ENCODE measurements at places on chromosomes 2 and 18.

GRCh38 chr2:190882411-190882766, 1.8 kb downstream of the GLS start:
- DNase-seq: no peak

DNA sequence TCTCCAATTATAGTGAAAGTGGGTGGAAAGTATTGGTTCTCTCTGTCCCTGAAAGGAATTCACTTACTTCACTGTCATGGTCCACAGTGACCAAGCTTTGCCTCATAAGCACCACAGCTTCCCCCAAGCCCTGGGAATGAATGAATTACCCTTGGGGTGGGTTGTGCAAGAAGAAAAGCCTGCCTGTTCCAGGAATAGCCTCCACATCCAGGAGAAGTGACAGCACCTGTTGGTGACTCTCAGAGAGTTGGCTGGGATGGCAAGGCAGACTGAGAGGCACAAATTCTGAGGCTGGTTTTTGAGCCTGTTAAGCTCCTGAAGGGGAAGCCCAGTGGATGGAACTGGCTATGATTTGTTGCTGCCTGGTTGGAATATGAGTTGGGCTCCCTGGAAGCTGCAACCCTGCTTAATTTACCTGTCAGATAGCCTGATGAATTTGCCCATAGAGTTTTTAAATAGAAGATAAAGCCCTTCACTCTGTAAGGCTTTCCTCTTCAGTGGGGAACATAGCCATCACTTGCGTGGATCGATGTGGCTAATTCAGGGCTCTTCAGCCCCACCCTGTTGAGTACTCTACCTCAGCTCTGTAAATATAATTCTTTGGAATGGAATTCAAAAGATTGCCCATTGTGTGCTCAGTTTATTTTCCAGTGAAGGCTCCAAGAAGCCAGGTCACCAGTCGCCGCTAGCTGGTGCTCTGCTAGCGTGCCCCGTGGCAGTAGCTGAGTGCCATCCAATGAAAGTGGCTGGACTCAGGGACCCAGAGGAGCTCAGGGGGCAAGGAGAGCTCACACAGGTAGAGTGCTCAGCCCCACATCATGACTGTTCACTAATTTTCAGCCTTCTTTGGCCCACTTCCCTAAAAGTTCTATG, 479.3 kb downstream of the IRS1 start:
- no peak for DNase-seq

- DNase-seq: no peak
Measured at GRCh38 chr18:45007531-45007930, 326.8 kb downstream of the SETBP1 start.

GRCh38 chr2:27134781-27135477, 493 bp upstream of the PREB start:
- DNase-seq: no peak

Data from LoVo (cell line).